Stimulated activated CD4-positive, alpha-beta T cell treated with anti-CD3 and anti-CD28 coated beads, Interleukin-1b, Interleukin-23, amount 100 ng/mL, for 24 hours (primary cell): ENCODE measurements at places on chromosomes 3 and 15.

GRCh38 chr15:81242778-81243177 lies 46.1 kb downstream of the IL16 start:
- DNase-seq: no peak

- DNase-seq: no peak
Measured at GRCh38 chr3:188554404-188554803, 400.4 kb downstream of the LPP start.

DNA sequence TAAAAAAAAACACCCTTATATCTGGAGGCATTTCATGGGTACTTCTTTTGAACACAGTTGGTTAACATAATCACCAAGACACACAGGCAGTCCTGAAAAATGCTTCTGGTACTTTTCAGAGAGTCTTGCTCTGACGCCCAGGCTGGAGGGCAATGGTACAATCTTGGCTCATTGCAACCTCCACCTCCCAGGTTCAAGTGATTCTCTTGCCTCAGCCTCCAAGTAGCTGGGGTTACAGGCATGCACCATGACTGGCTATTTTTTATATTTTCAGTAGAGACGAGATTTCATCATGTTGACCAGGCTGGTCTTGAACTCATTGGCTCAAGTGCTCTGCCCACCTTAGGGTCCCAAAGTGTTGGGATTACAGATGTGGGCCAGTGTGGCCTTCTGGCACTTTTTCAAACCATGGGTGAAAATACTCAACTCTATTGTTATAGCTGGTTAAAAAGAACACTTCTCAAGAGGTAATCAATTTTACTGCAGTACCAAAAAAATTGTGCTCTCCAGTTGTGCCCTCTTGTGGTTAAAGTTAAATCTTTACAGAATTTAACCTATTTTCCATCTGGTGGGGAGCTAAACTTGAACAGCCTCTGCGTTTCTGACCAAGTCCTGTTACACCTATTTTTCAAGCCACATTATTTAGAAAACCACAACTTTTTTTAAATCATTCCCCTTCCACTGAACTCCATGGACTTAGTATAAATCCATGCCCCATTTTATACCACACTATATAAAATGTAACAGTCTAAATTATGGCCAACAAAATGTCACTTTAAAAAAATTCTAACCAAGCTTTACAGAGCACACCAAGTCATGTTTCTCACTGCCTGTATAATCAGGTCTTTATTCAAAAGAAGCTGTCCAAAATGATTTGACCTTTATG lies 1.2 kb upstream of the SNAPC5 start:
- no peak for DNase-seq

GRCh38 chr15:74295800-74296199 lies 59.7 kb downstream of the CCDC33 start:
- no peak for DNase-seq

- DNase-seq: no peak
Measured at GRCh38 chr3:171784937-171785336, 25.3 kb downstream of the PLD1 start.

DNA sequence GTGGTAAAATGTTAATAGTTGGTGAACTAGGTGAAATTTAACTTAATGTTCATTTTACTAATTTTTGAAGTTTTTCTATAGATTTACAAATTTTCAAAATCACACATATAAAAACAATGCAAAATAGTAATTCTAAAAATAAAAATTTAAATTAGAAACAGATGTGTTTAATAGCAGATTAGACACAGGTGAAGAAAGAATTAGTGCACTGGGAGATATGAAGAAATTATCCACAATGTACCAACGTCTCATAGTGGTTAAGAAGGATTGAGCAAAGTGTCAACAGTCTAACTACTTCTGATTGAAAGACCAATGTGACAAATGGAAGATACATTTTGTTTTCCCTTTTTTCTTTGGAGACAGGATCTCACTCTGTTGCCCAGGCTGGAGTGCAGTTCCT lies 26.5 kb downstream of the SPG11 start:
- DNase-seq: no peak

- no peak for DNase-seq
Measured at GRCh38 chr3:42264399-42265058, 1.5 kb downstream of the CCK start.

DNA sequence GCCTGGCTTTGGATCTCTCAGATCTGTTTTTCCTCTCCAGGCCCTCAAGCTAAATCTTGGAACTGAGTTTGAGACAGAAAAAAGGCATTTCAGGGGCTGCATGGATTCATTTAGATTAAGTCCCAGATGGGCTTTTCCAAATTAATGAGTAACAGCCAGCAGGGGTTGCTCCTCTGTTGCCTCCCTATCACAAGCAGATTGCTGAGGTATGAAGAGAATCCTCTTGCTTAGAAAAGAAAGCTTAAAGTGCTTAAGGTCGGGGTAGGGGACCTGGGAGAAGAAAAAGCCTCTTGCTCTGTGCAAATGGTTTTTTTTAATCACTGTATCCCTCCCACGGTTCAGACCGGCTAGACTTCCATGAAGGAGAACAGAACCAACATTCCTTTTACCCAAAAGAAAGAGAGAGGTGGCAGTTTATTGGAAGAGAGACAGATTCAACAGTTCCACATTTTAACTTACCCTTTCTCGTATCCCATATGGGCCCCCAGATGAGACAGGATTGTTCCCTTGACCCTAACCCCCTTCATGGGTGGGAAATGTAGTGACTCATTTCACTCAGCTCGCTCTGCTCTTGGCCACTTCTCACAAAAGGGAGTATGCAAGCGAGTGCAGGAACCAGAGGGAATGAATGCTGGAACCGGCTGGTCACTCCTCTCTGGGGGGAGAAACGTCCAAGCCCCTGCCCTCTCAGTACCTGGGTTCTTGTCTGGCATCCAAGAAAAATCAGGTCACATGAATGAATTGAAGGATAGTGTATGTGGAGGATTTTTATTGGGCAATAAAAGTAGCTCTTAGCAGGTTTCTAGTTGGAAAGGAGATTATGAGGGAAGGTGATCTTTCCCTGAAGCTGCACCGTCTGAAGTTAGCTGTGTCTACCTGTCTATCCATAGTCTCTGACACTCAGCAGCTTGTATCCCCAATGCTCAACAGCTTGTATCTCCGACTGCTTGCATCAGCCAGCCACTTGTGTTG lies 745.2 kb downstream of the SI start:
- no peak for DNase-seq

- DNase-seq: no peak
Measured at GRCh38 chr3:101998256-101998926, 149.1 kb downstream of the NFKBIZ start.

- no peak for DNase-seq
Measured at GRCh38 chr3:138371070-138371965, 22.9 kb downstream of the MRAS start.

GRCh38 chr15:100252359-100252758 lies 89.4 kb downstream of the ADAMTS17 start:
- no peak for DNase-seq

DNA sequence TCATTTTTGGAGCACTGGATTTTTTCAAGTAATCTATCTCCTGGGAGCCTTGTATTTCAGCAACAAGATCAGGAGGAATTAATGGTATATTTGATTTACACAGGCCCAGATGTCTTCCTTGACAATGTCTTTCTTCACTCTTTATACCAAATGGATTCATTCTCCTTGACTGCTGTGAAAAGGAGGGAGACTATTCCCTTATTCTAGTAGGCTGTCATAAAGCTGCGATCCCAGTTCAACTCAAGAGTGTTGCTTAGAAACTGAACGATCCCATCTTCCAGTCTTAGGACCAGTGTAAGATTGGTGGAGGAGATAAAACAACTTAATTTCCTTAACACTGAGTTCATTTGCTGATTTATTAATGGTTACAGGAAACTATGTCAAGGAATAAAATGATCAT lies 119.4 kb upstream of the ROBO1 start:
- no peak for DNase-seq

DNA sequence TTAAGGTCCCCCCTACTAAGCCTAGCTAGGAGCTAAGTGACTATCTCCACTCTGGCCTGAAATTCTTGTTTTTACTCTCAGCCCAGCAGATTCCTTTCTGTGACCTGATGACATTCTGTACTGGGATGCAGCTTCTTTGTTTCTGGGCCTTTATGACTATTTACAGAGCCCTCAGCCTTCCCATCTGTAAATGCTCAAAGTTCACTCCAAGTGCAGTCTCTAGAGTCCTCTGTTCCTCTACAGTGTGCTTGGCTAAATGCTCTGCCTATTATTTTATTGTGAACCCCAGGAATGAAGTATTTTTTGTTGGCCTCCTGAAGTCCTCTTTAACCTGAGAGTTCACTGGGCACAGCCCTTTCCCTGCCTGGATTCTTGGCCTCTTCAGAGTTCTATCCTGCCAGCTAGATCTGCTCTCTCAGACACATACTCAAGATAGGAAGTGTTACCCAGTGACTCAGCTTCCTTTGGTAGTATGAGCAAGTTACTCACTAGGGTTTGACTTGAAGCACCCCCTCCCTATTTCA lies 278.1 kb upstream of the P2RY1 start:
- DNase-seq: no peak

GRCh38 chr3:182252802-182253201 lies 540.5 kb upstream of the ATP11B start:
- DNase-seq: no peak

DNA sequence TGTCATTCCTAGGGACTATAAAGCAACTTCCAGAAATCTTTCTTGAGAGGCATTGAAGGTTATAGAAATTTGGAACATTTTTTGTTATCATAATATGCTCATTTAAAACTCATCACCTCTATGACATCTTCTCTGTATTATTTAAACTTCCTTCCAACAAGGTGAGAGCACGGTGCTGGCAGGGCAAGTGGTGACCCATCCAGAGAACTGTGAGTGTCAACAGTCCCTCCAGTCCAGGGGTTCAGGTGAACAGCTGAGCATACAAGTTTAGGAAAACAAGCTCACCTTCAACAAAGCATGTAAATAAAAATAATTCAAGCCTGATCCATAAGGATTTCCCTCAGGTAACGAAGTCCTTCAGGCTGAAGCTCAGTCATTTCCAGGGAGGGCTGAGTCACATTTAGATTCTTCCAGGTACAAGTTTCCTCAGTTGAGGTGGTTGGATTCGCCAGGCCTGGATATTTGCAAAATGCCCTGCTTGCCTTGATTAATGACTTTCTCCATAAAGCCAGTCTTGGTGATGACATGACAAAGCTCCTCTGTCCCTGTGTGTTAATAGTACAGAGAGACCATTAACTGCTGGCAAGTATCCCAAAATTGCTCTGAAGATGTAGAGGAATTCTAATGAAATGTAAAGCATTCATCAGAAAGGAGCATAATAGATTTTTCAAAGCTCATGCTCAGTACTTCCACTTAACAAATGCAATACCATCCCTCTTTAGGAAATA lies 263.6 kb upstream of the GADL1 start:
- no peak for DNase-seq

DNA sequence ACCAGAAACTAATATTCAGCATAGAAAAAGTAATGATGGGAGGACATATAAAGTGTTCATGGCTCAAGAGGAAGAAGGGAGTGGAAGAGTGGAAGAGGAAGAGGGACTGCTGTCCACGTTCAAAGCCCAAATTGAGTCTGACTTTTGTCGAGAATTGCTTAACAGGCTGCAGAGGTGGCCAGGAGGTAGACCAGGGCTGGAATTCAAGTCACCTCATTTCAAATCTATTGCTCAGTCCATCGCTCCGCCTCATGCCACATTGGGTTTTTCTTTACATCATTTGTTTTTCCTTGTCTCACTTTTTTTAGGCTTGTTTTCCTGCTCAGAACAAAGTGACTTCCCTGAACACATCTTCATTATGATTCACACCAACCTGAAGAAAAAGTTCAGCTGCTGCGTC lies 97.0 kb downstream of the RPL39L start:
- no peak for DNase-seq

DNA sequence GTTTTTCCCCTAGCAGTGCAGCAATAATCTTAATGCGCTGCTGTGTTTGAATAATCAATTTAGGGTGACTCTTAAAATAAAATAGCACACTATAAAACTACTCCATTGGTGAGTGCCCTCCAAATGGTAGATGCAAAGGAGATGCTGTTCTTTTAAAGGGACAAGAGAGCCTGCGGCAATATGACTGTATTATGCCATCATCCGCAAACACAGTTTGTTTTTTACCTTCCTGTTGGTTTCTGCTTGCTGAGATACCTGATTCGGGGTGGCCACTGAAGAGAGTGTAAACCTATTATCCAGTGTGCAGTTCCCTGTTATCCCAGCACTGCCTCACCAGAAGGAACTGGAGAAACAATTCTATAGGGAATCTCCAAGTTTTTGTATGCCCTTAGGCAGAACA lies 523.1 kb upstream of the TGFBR2 start:
- DNase-seq: no peak

GRCh38 chr15:71473751-71474150 lies 336.6 kb upstream of the NR2E3 start:
- DNase-seq: no peak

- DNase-seq: no peak
Measured at GRCh38 chr3:194950906-194951628, 265.4 kb downstream of the FAM43A start.
